ENCODE measurements at places on chromosomes 7 and 10. TPM values are rescaled to one million over a fixed set of nuclear protein-coding genes. Genes with fewer than 3 reads are reported as not detected.

The ITIH5 gene
- 0.30 TPM for total RNA-seq

The EPDR1 gene
- 32.8 TPM for total RNA-seq

The ZNF92 gene
- 8.9 TPM for total RNA-seq

The ELFN1 gene
- 0.74 TPM for total RNA-seq

The LIPJ gene
- total RNA-seq: not detected

The CC2D2B gene
- 0.30 TPM for total RNA-seq

The CYP2C9 gene
- total RNA-seq: not detected

The CABCOCO1 gene
- total RNA-seq: 0.18 TPM

The SYT15B gene
- 1.5 TPM for total RNA-seq

The RSU1 gene
- 56.4 TPM for total RNA-seq

The CALHM1 gene
- not detected for total RNA-seq

The BHLHA15 gene
- total RNA-seq: 1.3 TPM

The MKX gene
- 2.7 TPM for total RNA-seq

The GIMAP4 gene
- total RNA-seq: 0.59 TPM

The C10orf105 gene
- not detected for total RNA-seq

The TNPO3 gene
- total RNA-seq: 76.0 TPM

The PNLIP gene
- total RNA-seq: not detected

The COBL gene
- not detected for total RNA-seq

The FAM221A gene
- total RNA-seq: 2.0 TPM

The AKR1D1 gene
- not detected for total RNA-seq

The LFNG gene
- 16.6 TPM for total RNA-seq

The GNAT3 gene
- not detected for total RNA-seq

The TMEM213 gene
- not detected for total RNA-seq

The ACHE gene
- 0.30 TPM for total RNA-seq

The SPDYE9 gene
- not detected for total RNA-seq

The SORCS1 gene
- total RNA-seq: not detected

The CLDN4 gene
- 0.89 TPM for total RNA-seq

The FAM171A1 gene
- 27.5 TPM for total RNA-seq

The OR2A1 gene
- total RNA-seq: under 0.01 TPM

The VWA2 gene
- not detected for total RNA-seq

The LYZL2 gene
- not detected for total RNA-seq

The SLC26A3 gene
- total RNA-seq: not detected

The CCL24 gene
- total RNA-seq: not detected

Data from smooth muscle cell of the umbilical artery (primary cell).